ENCODE measurements at places on chromosomes 11 and 22.

DNA sequence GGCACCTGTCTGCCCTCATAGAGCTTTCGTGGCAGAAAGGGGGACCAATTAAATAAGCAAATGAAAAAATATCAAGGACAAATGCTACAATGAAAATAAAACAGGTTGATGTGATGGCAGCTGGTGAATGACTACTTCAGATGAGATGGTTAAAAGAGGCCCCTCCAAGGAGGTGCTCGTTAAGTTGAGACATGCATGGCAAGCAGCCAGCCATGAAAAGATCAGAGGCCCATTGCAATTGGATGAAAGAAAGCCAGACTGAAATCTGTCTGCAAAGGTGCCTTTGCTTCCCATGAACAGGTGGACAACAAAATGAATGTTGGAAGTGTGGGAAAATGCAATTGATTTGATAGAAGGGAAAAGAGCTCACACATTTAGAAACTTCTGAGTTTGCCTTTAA, 848 bp upstream of the TRPC6 start:
- no peak for DNase-seq

DNA sequence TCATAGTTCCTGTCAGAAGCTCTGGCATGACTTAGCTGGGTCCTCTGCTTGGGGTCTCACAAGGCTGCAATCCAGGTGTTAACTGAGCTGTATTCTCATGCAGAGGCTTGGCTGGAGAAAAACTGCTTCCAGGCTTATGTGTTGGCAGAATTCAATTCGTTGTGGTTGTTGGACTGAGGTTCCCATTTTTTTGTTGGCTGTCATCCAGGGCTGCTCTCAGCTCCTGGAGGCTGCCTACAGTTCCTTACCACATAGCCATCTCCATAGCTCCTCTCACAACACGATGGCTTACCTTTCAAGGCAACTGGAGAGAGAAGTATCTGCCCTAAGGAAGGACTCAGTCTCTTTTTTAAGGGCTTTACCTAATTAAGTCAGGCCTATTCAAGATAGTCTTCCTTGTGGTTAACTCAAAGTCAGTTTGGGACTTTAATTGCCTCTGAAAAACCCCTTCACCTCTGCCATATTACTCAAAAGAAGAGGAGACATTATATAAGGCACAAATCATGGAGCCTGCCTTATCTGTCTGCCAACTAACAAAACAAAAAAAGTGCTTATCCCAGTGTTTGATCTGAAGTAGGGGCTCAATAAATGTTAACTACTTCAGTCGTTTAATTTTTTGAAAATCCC, 35.2 kb downstream of the OR2AG2 start:
- DNase-seq: no peak

GRCh38 chr11:9228091-9228490, 37.1 kb downstream of the DENND5A start:
- no peak for DNase-seq

GRCh38 chr22:41620589-41621098, at the start of gene DESI1:
Gene DESI1 (minus strand): TSS chr22:41621043. CDS start chr22:41620839, 204 bp downstream.
- DNase-seq: no peak

DNA sequence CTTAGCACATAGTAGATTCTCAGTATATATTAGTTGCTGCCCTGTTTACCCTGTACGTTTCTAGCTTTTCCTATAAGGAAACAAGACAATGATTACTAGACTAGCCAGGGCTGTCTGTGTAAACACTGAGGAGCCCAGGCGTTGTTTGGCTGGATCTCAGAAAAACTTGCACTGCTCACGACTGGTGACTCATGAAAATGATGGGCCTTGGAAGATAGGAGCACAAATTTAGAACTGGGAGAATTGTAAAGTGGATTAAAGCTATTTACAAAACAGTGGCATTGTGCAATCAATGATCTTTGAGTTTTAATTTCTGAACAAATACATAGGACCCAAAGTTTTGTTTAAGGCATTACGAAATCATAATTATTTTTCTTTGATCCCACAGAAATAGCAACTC, 276.9 kb downstream of the FAM76B start:
- peak; percentile 96 for DNase-seq

GRCh38 chr11:92264350-92264749, 39.7 kb downstream of the FAT3 start:
- DNase-seq: no peak

- DNase-seq: peak; percentile 87
These were observed 15.3 kb downstream of the MICAL2 start for GRCh38 chr11:12125609-12126149.

DNA sequence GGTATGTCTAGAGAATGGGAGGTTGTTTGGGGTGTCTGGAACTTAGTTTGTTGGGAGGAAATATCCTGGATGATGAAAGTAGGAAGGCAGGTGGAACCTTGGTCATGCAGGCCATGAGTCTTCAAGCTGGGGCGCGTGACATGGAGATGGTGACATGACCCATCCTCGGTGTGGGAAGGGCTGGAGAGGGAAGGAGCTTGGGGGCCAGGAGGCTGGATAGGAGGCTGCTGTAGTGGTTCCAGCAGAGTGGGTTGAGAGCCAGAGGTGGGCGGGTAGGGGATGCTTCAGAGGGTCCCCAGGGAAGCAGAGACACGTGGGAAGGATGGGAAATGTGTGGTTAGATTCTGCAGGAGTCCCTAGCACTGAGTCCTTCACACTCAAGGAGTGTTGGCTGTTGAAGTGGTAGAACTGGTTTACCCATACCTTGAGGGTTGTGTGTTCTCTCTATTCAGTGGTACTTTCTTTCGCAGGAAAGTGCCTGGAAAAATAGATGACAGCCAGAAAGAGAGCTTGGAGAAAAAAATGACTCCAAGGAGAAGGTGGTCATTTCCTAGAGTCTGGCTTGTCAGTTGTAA, 56.8 kb downstream of the LDLRAD3 start:
- DNase-seq: no peak

DNA sequence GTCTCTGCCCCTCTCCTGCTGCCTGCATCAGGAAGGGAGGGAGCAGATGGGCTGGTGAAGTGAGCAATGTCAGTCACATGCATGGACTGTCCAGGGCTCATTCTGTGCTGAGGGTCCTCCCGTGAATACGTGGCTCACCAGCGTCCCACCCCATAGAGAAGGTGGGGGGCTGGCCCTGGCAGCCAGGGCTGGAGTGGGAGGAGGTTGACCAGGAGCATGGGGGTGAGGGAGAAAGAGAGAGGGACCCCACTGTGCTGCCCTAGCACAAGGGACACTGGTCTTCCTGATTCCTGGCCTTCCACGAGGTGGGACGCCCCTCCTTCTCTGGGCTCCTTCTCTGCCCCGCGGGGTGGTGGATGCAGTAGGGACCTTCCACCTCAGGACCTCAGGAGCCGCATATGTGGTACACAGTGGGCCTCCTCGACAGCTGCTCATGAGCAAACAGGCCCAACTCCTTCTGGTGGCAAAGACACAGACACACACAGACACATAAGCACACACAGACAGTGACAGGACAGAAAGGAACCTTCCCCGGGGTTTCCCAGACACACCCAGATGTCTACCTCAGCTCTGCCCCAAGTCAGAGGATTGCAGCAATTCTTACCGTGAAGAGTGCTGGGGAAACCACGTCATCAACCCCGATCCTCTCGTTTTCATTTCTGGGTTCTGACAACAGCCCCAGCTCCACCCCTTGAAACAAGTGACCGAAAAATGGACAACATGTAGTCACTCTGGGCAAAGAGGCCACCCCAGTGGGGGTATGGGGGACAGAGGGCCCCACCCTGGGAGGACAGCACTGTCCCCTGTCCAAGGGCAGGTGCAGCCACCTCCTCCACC, 3.6 kb upstream of the APOBEC3A start:
- DNase-seq: no peak

DNA sequence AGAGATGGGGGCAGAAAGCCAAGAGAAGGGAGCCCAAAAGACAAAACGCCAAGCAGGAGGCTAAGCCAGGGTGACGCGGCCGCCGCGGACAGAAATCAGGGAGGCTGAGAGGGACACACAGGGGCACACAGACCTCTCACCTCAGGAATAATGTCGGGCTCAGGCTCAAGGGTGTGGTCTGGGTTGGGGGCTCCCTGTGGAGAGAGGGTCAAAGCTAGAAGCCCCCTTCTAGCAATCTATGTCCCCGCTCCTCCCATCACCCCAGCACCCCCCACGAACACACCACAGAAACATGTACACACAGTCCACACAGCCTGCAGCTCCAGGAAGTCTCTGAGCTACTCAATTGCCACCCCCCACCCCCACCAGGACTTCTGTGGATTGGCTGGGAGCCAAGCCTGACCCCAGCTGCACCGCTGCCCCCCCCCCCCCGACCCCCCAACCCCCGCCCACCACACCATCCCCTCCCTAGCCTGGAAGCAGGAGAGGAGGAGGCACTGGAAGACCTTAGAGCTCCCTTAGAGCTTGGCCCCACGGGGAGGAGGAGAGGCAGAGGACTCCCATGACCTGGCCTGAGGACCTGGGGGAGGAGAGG, 6.9 kb downstream of the BCL9L start:
- DNase-seq: no peak

GRCh38 chr22:49052023-49052538, 775.6 kb downstream of the BRD1 start:
- no peak for DNase-seq

DNA sequence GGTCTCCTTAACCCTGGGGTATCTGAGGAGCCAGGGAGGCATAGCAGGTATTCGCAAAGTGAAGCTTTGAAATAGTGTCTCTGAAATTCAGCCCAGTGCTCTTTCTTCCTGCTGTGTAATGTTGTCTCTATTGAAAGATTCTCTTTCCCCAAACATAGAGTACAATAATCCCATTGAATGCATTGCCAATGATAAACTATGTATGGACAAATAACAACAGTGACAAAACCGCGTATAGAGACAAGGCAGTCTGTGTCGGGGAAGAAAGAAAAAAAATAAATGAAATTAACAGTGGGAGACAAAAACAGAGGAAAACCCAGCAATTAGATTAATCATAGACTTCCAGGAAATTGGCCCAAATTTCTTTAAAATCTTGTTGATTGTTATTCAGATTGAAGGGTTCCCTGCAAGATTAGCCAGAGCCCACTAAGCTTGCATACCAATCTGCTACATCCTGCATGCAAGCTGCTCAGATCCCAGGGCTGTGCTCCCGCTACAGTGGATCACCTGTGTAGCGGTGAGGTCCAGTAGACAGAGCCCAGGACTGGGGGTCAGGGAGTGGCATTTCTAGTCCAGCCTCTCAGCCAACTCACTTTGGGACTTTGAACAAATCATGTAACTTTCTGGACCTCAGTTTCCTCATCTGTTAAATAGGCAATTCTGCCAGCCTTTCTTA, 492.8 kb downstream of the INSC start:
- DNase-seq: no peak

DNA sequence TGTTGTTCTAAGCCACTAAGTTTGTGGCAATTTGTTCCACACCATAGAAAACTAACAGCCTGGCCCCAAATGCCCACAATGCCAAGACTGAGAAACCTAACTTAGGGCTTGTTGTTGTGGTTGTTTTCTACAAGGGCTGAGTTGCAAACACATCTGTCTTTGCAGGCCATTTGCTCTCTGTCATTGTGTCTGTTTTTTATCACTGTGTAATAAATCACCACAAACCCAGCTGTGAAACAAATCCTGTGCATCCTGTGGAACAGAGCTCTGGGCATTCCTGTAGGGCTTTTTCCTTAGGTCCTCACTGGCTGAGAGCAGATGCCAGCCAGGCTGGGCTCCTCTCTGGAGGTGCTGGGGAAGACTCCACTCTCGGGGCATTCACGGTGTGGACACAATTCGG, 15.7 kb upstream of the SYT8 start:
- peak; percentile 22 for DNase-seq

GRCh38 chr11:104529906-104530305, 366.0 kb upstream of the PDGFD start:
- no peak for DNase-seq

DNA sequence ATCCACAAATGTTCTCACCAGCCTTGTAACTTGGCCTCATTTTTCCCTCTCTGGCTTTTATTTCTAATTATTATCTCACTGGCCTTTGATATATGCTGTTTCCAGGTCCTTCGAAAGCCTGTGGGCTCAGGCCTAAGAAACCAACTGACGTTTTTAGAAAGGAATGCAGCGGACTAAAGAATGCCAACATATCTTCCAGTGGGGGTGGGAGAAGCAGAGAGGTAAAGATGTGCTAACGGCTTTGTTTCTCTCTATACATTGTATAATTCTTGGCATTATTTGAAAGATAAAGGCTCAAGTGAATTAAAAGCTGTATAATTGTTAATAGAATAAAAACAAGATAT, 28.2 kb downstream of the OR6Q1 start:
- peak; percentile 74 for DNase-seq

- DNase-seq: peak; percentile 56
These were observed 76.4 kb downstream of the YAP1 start for GRCh38 chr11:102186551-102187191.

DNA sequence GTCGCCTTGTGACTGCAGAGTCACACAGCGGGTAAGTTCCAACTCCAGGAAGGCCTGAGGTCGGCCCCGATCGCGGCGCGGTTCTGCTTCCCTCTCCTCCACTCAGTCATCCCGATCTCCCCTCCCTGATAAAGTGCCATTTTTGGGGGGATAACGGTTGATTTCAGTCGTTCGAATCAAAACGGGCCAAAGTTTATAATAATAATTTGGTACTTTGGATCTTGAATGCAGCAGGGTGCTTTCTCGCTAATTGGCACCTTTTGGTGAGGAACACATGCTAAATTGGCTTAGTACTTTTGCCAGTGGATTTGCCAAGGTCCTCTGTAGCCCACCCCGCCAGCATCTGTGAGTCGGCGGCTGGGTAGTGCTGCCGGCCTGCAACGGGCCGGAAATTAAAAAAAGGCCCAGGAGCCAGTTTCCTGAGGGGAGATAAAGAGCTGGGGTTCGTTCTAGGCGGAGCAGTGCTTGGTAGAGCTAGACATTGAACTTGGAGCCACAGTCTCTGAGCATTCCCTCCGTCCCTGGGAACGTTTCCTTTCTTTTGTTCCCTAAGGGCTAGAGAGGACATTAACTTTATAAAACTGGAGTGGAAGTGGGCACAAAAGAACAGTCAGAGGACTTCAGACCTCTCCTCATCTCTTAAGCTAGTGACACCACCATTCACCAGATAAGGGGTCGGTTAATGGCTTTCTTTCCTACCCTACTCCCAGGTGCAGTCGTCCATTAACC, 997 bp downstream of the UBE2L3 start:
- peak; percentile 56 for DNase-seq

DNA sequence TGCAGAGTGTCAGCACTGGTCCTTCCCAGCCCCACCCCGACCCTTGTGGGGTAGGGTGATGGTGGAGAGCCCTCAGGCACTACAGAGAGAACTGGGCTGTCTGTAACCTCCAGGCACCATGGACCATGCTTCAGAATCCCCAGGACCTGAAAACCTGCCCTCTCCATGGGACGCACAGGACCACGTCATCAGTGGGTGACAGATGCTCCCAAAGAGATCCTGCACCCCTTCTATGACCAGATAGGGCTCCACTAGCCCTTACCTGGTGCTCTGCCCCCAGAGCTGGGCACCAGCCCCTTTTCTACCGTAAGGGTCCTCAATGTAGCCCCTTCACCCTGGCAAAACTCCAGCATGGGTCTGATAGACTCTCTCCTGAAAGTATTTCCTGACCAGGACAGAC, 165.9 kb upstream of the NECTIN1 start:
- no peak for DNase-seq

GRCh38 chr22:11627798-11628650, 3900.0 kb upstream of the OR11H1 start:
- no peak for DNase-seq

GRCh38 chr11:83680321-83680720, 394.2 kb upstream of the CCDC90B start:
- no peak for DNase-seq

- DNase-seq: no peak
These were observed 505.6 kb upstream of the API5 start for GRCh38 chr11:42806191-42806590.

GRCh38 chr11:16195651-16196050, 160.7 kb downstream of the SOX6 start:
- peak; percentile 19 for DNase-seq

- DNase-seq: no peak
These were observed 4.2 kb downstream of the RNF215 start for GRCh38 chr22:30383061-30383460.

GRCh38 chr11:123576501-123576900, 77.9 kb downstream of the SCN3B start:
- no peak for DNase-seq
